ENCODE measurements at places on chromosomes 1 and 21. TPM values are rescaled to one million over a fixed set of nuclear protein-coding genes. Genes with fewer than 3 reads are reported as not detected.

GRCh38 chr1:243575070-243575469 lies 275.0 kb downstream of the AKT3 start:
- DNase-seq = no peak

The NUDT4B gene
- 11.7 TPM for total RNA-seq

DNA sequence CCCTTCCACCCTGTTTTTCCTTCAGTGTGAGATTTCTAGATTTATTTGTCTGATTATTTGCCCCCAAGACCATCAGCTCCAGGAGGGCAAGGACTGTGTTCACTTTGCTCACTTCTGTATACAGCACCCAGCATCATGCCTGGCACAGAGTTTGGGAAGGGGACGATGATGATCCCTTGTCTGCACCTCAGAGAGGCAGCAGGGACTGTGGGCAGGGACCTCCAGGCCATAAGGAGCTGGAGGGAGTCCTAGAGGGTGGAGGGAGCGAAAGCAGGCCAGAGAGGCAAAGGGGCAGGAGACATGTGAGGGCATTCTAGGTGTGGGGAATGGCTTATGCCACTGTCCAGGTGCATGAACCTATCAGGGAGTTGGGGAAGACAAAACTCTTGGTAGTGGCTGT lies 32.8 kb downstream of the H3-3A start:
- DNase-seq = no peak

GRCh38 chr1:172960454-172961208 lies 90.1 kb downstream of the TNFSF18 start:
- no peak for DNase-seq

The ATP6V1G3 gene
- not detected for total RNA-seq

DNA sequence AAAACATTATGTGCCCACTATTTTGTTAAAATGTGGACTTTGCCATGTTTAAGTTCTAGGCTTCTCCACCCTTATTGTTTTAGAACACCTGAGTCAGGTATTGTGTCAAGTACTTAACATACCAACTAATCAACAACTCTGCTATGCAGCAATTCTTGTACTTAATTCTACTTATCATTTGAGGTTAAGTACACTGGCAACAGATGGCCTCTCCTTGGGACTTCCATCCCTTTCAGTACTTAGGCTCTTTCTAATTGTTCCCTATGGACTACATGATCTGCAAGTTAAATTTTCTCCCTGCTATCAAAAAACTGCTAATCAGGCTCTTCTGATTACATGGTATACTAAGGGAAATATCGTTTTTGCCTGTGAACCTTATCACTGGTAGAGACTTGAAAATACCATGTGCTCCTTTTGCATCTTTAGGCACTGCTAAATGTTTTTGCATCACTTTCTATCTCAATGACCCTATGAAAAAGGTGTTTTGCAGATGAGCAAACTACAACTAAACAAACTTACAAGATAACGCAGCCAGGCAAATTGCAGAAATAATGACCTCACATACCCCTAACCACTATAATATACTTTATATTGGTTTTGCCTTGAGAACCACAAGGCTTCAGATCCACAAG lies 18.9 kb downstream of the SFPQ start:
- peak; percentile 44 for DNase-seq

The AMY2A gene
- total RNA-seq = not detected

DNA sequence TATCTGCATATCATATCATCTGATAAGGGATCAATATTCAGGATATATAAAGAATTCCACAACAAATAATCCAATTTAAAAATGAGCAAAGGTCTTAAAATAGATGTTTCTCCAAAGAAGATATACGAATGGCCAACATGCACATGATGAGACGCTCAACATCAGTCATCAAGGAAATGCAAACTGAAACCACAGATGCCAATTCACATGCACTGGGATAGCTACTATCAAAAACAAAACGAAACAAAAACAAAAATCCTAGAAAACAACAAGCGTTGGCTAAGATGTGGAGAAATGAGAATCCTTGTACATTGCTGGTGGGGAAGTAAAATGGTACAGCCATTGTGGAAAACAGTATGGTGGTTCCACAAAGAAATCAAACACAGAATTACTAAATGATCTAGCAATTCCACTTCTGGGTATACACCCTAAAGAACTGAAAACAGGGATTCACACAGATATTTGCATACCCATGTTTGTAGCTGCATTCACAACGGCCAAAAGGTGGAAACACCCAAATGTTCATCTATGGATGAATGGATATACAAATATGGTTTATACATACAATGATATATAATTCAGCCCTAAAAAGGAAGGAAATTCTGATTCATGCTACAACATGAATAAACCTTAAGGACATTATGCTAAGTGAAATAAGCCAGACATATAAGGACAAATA lies 79.4 kb downstream of the PCSK9 start:
- DNase-seq = no peak

GRCh38 chr1:110533230-110533629 lies 14.3 kb upstream of the KCNA10 start:
- no peak for DNase-seq

The HES5 gene
- 0.46 TPM for total RNA-seq

GRCh38 chr1:173095632-173096031 lies 44.9 kb upstream of the TNFSF18 start:
- no peak for DNase-seq

The C4BPA gene
- total RNA-seq = 203 TPM

The ELAPOR1 gene
- total RNA-seq = 25.0 TPM

DNA sequence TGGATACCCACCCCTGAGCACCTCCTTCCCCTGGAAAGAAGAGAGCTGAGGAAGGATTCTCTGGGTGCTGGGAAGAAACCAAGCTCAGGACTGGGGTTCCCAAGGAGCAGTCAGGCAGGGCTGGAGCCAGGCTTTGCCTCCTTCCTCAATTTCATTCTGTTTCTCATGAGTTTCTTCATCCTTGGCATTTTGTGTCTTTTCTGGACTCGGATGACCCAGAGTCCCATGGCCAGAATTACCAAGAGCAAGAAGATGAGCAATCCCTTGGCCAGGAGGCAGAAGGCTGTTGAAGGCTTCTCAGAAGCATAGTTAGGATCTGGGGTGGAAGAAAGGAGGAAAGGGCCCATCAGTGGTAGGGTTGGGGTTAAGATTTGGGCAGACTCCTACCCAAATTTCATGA lies 2.5 kb downstream of the SLAMF9 start:
- no peak for DNase-seq

DNA sequence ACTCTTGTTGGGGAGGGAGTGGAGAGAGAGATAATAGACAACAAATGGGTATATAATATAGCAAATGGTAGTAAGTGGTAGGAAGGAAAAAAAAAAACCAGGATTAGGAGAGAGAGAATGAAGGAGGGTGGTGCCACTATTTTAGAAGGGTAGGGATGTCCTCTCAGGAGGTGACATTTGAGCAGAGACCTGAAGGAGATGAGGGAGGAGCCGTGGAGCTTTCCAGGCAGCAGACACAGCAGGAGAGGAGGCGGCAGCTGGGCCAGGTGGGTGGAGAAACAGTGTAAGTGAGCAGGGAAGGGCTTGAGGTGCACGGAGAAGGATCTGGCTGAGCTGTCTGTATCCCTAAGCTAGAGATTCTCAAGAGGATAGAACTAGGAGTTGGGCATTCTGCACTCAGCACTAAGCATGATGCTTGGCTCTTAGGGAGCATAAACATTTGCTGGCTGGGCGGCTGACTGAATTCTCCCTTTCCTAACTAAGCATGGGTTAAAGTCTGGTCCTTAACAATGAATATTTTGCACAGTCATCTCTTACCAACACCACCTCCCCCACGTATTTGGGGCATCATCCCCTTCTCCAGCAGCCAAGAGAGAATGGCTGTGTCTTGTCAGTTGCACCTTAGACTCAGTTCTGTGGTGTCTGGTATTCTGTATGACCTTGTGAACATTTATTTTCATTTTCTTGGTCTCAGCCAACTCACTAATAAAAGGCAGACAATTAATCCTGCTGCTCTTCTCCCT lies 27.6 kb upstream of the SARS1 start:
- peak; percentile 87 for DNase-seq

- peak; percentile 36 for DNase-seq
These were observed 587.5 kb upstream of the ADGRL2 start for GRCh38 chr1:81213279-81213678.

DNA sequence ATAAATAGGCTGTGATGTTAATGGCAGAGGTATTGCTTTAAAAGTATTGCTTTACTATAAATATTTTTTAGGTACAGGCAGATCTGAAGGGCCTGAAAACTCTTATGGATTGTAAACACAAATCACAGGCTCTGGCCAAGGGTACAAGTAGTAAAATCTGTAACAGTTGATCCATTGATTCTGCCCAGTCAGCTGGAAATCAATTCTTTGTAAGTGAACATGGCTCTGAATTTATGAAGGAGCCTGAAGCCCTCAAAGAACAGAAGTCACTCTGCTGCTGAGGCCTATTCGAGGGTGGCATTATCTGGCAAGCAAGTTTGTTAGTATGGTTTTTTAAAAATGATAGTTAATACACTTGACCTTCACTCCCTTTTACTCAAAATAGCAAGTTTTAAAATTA lies 834.0 kb upstream of the TMPRSS15 start:
- no peak for DNase-seq

DNA sequence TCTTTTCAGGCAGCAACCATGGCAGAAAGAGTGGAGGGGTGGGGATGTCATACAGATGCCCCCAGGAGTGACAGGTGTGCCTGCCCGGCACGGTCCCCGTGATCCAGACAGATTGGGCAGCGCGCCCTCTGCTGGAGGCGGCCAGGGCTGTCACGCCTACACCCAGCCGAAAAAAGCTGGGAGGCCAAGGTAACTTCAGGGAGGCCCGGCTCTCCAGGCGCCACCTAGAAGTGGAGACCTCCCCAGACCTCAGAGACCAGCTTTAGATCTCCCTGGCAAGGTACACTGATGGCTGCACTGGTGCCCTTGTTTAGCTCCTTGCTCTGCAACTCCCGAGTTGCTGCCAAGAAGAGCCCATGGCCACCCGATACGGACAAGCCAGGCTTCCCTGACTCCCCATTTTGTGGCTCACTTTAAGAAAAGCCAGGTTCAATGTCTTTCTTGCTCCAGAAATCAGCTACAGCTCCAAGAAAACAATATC lies 6.6 kb downstream of the GOLT1A start:
- peak; percentile 52 for DNase-seq

DNA sequence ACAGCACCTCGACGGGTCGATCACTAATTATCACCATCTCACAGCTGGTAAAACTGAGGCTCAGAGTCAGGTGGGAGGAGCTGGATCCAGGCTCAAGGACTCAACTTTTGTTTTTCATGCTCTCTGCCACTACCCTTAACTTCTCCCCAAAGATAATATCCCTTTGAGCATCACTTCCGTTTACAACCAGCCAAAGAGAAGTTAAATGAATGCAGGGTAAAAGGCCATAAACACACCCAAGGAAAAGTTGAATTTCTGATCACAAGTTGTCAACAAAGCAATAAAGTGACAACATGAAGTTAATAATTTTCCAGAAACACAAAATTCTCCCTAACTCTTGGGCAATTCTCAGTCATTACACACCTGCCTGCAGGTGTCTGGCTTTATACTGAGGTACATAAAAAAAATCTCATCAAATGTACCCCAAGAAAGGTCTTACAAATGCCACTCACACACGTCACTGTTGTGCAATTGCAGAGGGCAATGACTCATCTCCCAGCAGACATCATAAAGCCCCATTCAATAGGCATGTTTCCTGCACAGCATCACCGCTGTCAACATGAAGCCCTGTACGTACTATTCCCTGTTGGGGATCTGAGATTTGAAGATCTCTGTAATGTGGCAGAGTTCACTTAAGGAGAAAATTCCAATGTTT lies 3.4 kb downstream of the OR2T11 start:
- DNase-seq = no peak

DNA sequence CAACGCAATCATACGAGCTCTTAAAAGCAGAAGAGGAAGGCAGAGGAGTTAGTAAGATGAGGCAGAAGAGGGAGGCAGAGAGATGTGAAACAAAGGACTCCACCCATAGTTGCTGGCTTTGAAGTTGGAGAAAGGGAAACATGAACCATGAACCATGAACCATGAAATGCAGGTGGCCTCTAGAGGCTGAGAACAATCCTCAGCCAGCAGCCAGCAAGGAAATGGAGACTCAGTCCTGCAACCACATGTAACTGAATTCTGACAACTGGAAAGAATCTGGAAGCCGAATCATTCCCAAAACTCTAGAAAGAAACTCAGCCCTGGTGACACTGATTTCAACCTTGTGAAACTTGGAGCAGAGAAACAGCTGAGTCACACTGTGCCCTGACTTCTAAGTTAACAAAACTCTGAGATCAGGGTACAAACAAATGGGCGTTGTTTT lies 10.1 kb downstream of the DIPK1A start:
- DNase-seq = no peak

DNA sequence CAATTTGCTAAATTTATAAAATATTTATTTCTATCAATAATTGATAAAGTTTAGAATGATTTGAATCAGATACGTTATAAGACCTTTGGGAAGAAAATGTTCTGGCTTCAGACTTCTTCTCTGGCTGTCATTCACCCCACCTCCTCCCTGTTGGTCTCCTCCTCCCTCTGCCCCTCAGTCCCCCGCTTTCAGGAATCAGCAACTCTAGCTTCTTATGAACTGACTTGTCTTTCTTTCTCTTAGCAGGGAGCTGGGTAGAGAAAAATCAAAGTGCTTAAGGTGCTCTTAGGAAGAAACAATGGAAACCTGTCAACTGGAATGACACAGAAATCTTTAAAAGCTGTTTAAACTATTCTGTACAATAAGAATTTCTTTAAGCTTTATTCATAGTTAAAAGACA lies 71.3 kb upstream of the ETV3 start:
- no peak for DNase-seq

The MAP3K6 gene
- total RNA-seq = 17.0 TPM

GRCh38 chr1:61623852-61624251 lies 101.1 kb downstream of the TM2D1 start:
- DNase-seq = no peak

- peak; percentile 66 for DNase-seq
These were observed 202.1 kb upstream of the PLXNA2 start for GRCh38 chr1:208446271-208446691.

DNA sequence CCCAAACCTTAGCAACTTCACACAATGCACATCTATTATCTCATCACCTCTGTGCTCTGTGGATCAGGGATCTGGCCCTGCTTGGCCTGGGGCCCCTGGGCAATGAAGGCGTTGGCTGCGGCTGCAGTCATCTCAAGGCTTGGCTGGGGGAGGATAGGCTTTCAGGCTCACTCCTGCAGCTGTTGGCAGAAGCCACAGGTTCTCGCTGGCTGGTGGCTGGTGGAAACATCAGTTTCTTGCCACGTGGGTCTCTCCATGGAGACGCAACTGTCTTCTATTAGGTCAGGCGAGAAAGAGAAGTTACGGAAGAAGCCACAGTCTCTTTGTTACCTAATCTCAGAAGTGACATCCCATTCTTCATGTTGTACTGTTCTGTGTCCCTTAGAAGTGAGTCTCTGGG lies 3.6 kb upstream of the NPPA start:
- DNase-seq = no peak

DNA sequence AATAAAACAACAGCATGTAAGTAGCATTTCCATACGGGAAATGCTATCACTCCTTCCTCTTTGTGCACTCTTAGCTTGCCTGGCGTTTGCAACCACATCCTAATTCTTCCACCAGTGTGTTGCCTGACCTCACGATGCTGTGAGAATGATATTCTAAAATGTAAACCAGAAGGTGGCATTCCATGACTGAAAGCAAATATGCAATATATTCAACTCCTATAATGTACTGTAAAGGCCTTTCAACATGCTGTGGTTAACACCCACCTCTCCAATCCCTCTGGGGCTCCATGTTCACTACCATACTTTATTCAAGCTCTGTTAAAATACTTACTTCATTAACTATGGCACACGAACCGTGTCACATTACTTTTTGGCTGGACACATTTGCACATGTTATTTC lies 420.6 kb upstream of the DEPDC1 start:
- DNase-seq = no peak
